ENCODE measurements at places on chromosomes 7 and 10.

- DNase-seq, result no peak
These were observed 62.7 kb downstream of the PPP1R9A start for GRCh38 chr7:94970085-94970576.

DNA sequence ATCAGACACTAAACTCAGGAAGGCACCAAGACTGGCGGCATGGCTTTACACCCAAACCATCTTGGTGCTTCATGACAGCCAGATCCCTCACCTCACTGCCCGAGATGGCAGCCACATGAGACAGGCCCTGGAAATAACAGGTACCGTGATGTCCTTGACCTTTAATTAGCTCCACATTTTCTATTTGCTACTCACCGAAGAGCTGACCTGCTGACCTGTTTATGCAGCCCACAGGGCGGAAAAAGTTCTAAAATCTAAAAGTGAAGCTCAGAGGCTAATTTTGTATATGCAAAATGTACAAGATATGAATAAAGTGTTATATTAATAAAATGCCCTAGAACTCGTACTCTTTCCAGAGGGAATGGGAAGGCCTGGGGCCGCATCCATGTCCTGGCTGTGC lies 51.6 kb upstream of the RASGEF1A start:
- DNase-seq, result no peak

DNA sequence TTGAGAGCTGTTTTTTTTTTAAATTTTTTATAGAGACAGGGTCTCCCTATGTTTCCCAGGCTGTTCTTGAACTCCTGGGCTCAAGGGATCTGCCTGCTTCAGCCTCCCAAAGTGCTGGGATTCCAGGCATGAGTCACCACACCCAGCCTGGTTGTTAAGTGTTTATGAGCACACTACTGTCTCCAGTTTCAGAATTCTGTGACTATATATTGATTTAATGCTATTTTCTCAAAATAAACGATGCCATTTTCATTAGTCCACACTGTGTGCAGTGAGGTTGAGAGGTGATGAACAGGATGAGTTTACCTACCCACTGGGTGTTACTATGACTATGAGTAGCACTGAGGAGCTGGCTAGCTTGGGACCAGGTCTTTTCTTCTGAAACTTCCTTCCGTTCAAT lies 110.9 kb upstream of the FAM180A start:
- no peak for DNase-seq

DNA sequence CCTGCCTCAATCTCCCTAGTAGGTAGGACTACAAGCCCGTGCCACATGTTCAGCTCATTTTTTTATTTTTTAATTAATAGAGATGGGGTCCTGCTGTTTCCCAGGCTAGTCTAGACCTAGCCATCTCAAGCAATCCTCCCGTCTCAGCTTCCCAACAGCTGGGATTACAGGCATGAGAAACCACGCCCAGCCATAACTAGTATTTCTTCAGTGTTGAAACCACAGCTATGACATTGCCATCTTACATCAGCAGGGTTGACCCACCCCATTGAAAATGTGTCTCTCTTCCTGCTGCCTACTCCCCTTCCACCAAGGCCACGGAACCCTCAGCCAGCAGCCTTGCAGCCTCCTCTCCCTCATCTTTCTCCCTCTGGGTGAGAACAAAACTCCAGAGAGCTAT lies 62.1 kb upstream of the ZNF746 start:
- DNase-seq, result no peak

- no peak for DNase-seq
These were observed 142.0 kb downstream of the LCOR start for GRCh38 chr10:96973809-96974747.

- DNase-seq, result no peak
These were observed 100.7 kb upstream of the DKK1 start for GRCh38 chr10:52213321-52213752.
